ENCODE measurements at places on chromosomes 1 and 21. TPM values are rescaled to one million over a fixed set of nuclear protein-coding genes. Genes with fewer than 3 reads are reported as not detected.

DNA sequence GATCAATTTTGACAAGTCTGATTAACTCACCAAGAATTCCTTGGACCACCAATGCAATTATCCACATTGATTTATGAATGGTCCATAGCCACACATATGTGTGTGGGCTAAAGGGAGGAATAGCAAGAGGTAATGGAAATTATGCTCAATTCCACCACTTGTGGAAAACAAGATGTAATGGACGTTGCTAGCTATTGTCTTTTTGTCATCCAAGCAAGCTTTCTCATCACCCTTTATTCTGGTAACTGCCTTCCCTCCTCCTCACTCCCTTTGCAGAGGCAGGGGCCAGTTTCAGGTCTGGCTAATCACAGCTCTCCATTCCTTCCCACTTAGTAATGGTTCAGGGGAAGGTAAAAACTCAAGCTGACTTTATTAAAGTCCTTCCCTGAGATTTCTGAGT is 24.7 kb upstream of the RAB3GAP2 start:
- no peak for DNase-seq

- peak; percentile 72 for DNase-seq
These were observed 5.3 kb upstream of the TUFT1 start for GRCh38 chr1:151534662-151535278.

ANGPTL7 gene
- total RNA-seq = not detected

DNA sequence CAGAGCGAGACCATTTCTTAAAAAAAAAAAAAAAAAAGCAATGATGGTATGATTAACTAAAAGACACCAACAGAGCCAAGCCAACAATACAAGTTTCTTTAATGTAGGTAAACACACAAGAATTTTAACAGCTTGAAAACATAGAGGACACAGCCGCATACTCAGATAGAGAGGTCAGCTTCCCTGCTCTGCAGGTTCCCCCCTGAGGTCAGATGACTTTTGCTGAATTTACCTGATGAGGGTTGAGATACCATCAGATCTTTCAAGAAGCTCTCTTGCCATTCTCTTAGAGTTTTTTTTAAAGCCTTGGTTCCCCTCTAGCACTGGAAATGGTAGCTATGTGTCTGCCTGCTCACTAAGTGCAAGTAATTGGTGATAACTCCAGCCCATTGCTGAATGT is 31.1 kb downstream of the BCAS2 start:
- no peak for DNase-seq

GRCh38 chr21:26082549-26082948 is 88.0 kb downstream of the APP start:
- DNase-seq = no peak

GRCh38 chr1:30882678-30883388 is 25.7 kb downstream of the SDC3 start:
- DNase-seq = no peak

LCE2B gene
- not detected for total RNA-seq

KRTAP13-3 gene
- total RNA-seq = not detected

- no peak for DNase-seq
These were observed 183.0 kb upstream of the HOOK1 start for GRCh38 chr1:59631561-59632255.

DNA sequence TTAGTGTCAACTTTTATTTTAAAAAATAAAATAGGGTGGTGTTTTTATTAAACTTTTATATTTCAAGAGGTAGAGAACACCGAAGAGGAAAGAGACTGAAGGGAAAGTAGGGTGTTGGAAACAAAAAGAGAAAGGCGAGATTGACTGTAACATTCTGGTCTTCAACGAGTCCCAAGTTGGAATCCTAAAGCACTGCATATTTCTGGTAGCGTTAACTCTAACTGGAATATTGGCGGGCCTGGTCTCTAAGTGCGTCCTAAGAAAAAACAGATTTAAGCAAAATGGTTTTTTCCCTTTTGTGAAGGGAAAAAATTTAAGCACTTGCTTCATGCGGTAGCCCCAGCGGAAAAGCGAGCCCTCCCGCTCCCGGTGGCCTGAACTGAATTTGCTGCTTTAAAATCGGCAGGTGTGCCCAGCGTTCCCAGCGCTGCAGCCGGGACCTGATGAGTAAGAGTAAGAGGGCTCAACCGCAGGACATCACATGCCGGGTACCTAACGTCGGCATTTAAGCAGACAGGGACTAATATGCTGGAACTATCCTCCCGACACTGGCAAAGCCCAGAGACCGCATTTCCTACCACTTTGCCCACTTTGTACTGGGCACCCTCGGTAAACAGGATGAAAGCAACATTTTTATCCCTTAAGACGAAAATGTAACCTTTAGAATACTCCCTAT is 30.5 kb upstream of the NFIA start:
- DNase-seq = peak; percentile 34

GJC2 gene
- total RNA-seq = 0.61 TPM

A3GALT2 gene
- not detected for total RNA-seq

- no peak for DNase-seq
These were observed 32.8 kb upstream of the SLC45A1 start for GRCh38 chr1:8285103-8285502.

CELA3A gene
- not detected for total RNA-seq

GRCh38 chr1:224087286-224087794 is 26.6 kb upstream of the FBXO28 start:
- DNase-seq = no peak

MFSD2A gene
- total RNA-seq = 3.9 TPM

SLC25A34 gene
- total RNA-seq = 7.0 TPM

DNA sequence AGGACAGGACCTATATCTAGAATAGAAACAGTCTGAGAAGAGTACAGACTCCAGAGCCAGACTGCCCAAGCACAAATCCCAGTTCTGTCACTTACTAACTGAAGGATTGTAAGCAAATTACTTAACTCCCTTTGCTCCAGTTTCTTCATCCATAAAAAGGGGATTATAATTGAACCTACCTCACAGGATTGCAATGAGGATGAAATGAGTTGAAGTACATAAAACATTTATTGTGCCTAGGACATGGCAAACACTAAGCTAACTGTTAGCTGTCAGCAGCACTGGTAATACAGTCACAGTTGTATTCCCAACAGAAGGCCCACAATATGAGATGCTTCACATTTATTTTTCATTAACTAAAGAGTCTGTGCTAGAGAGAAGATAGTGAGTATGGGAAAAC is 33.9 kb downstream of the MCOLN2 start:
- DNase-seq = no peak

NBPF26 gene
- total RNA-seq = 29.0 TPM

Data from B cell (primary cell).